Stimulated activated CD8-positive, alpha-beta memory T cell treated with anti-CD3 and anti-CD28 coated beads, Interleukin-15, amount 100 ng/mL, for 24 hours (primary cell): ENCODE measurements at places on chromosomes 5 and 9.

- no peak for DNase-seq
Observed at GRCh38 chr9:125612616-125613015, 94.4 kb downstream of the MAPKAP1 start.

GRCh38 chr5:55407059-55407684, 99.4 kb downstream of the MTREX start:
- DNase-seq = no peak

- no peak for DNase-seq
Observed at GRCh38 chr5:124180875-124181461, 565.5 kb downstream of the ZNF608 start.

DNA sequence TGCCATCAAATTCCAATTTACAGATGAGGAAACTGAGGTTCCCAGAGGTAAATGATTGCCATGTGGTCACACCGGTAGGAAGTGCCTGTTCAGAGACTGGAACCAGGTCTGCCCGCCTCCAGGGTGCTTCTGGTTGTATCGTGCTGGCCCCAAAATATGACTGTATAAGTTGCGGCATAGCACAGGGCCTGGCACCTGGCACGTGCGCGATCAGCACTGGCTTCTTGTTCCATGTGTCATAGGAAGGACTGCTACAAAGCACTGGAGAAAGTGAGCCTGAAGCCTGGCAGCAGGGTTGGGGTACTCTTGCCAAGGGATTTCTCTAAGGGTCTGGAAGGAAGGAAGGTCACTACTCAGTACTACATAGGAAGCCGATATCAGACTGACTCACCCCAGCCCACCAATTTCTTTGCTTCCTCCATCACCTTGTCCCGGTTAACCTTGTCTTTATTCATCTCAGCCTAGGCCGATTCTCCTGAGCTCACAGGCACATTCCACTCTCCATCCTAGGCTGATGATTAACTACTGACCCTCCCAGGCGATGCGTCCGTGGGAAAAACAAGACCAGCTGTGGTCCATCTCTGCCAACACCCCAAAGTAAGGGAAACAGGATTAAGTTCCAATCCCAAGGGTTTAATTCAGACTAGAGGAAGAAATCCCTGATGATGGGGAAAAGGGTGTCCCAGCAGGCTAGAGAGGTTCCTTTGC, 1.8 kb downstream of the HRH2 start:
- no peak for DNase-seq
